ENCODE measurements at places on chromosomes 4 and X.

DNA sequence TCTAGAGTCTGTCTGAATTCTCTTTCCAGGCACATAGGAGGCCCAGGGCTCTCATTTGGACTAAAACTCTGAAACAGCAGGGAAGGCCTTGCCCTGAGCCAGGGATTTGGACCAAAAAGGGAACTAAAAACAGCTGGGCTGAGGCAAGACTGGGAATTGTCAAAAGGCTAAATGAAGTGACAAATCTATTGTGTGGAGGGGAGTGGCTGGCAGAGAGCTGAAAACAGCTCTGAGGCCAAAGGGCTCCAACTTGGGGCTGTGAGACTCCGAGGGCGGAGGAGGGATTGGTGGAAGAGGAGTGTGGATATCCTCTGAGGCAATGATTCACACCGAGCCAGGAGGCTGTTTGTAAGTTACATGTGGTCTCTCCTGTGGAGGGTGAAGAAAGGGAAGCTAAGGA is 63.2 kb downstream of the PHEX start:
- DNase-seq: no peak

- no peak for DNase-seq
Observed at GRCh38 chr4:30867427-30867826, 147.3 kb downstream of the PCDH7 start.

GRCh38 chrX:101410461-101410860 is 2.4 kb downstream of the HNRNPH2 start:
- DNase-seq: no peak

DNA sequence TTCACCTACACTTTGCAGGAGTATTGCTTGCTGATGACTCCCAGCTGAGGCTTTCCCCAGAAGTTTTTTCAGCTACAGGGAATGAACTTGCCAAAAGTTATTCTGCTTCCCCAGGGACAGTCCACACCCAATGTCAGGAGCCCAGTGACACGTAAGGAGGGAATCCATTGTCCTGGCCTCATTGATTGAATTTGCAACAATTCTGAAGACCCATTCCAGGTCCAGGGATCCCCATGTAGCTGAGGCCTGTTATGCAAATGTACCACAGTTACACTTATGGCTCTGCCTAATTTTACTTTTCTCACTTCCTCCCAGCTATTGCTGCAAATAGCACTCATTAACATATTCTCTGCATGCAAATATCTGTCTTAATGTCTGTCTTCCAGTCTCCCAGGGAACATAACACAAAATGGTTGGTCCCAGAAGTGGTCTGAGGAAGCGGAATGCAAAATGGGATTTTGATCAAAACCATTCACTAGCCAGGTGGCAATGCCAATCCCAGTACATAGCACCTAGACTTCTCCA is 113.7 kb upstream of the ACTRT1 start:
- no peak for DNase-seq

GRCh38 chrX:50475208-50475607 is 4.6 kb upstream of the DGKK start:
- DNase-seq: no peak

DNA sequence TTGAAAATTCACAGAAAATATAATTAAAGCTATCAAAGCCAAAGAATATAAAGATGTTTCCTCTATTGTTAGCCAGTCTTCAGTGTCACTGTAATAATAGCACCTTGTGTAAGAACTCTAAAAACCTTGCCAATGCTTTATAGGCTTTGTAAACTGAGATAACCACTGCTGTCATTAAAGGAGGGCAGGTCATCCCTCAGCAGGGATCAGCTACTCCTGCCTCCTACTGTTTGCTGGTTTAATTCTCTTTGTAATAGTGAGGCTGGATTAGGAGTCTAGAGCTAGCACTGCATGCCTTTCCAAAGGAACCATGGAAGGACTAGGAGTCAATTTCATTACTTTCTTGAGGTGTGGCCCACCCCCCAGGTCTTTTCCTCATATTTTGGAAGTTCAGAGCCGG is 46.2 kb downstream of the FHIP1A start:
- DNase-seq: no peak

- DNase-seq: no peak
Observed at GRCh38 chr4:52931243-52931642, 69.1 kb downstream of the RASL11B start.

DNA sequence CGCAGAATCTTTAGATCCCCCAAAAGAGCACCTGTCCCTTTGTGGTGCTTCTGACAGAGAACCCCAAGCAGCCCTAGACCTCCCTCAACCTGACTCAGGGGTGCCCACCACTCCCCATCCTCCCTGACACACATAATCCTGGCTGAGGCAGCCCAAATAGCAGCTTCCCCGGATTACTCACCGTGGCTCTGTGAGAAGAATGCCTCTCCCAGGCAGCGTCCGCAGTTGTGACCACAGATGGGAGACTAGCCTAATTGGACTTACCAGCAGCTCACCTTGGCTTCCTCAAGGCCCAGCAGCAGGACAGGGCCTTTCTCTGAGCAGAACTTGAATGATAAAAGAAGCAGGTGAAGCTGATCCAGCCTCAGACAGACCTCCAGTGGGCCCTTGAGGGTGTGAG is 10.3 kb upstream of the ODAPH start:
- DNase-seq: no peak

GRCh38 chr4:55736605-55737183 is 82.9 kb upstream of the EXOC1L start:
- DNase-seq: no peak

GRCh38 chr4:153067376-153067775 is 131.3 kb downstream of the FHDC1 start:
- DNase-seq: no peak

Measured in activated CD8-positive, alpha-beta memory T cell treated with anti-CD3 and anti-CD28 coated beads for 48 hours (primary cell).